ENCODE measurements at places on chromosomes 4 and X. TPM values are rescaled to one million over a fixed set of nuclear protein-coding genes. Genes with fewer than 3 reads are reported as not detected.

DNA sequence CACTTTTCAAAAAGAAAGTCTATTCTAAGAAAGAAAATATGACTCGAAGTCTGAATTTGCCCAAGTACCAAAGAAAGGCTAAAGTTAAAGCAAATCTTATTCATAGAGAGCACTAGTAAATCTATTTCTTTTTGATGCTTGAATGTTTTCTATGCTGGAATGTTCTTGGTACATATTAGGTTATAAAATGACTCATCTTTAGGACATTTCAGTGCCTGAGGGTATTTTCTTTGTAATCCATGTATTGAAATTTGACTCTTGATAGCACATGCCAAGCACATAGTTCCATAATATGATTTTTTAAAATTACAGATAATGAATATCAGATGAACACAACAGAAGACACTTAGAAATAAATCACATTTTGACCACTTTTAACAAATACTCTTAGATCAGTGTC lies 232.8 kb downstream of the TRIML1 start:
- DNase-seq: peak; percentile 35

GRCh38 chr4:78781924-78782323 lies 5.8 kb downstream of the BMP2K start:
- no peak for DNase-seq

GRCh38 chr4:33078145-33078544 lies 2358.0 kb downstream of the PCDH7 start:
- DNase-seq: no peak

DNA sequence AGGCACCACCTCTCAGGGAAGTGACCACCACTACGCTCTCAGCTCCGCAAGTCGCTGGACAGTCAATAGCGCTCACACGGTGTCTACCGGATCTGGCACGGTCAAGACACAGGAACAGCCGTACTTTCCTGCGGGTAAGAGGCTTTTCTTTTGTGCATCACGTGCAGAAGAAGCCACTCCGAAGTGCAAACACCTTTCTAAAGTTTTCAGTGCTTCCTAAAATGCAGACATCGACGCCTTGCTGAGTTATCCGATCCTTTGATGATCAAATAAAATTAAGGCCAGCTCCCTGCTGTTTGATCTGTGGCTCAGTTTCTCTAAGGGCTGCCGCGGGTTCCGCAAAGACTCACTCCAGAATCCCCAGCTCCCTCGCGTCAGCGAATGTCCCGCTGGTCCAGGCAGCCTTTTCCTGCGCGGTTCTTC lies 71.8 kb downstream of the FBXO8 start:
- no peak for DNase-seq

DNA sequence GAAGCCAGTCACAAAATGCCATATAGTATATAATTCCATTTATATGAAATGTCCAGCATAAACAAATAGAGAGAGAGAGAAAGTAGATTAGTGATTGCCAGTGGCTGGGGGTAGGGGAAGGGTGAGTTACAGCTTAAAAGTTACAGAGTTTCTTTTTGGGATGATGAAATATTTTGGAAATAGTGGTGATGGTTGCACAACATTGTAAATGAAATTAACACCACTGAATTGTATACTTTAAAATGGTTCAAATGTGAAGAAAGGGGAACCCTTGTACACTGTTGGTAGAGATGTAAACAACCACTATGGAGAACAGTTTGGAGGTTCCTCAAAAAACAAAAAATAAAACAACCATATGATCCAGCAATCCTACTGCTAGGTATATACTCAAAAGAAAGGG lies 131.2 kb upstream of the GPC4 start:
- no peak for DNase-seq

- no peak for DNase-seq
Observed at GRCh38 chrX:152886716-152887115, 11.2 kb upstream of the ZNF185 start.

GRCh38 chr4:140153419-140153717 lies 616 bp downstream of the MAML3 start:
- DNase-seq: no peak

DNA sequence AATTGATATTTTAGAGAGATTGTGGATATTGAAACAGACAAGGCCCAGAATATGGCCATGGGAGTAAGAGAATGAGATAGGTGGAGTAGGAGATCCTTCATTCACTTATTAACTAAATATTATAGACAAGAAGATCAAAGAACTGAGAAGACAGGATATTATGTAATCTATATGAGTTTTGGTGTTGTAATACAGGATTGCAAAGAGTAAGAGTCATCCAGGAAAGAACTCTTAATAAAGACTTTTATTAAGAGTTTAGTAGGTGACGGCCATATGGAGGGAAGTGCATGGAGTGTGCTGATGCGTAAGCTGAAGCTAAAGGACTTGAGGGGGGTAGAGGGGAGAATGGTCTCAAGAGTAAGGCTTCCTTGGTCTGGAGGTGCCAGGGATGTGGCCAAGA lies 153.7 kb downstream of the VEGFC start:
- DNase-seq: no peak

GRCh38 chrX:23344238-23344903 lies 9.7 kb downstream of the PTCHD1 start:
- DNase-seq: no peak

GRCh38 chrX:49915361-49916222 lies 6.8 kb upstream of the CLCN5 start:
- peak; percentile 57 for DNase-seq

- DNase-seq: no peak
Observed at GRCh38 chrX:25069209-25069608, 53.4 kb upstream of the ARX start.

GRCh38 chr4:150679765-150680343 lies 97.9 kb downstream of the MAB21L2 start:
- no peak for DNase-seq

DNA sequence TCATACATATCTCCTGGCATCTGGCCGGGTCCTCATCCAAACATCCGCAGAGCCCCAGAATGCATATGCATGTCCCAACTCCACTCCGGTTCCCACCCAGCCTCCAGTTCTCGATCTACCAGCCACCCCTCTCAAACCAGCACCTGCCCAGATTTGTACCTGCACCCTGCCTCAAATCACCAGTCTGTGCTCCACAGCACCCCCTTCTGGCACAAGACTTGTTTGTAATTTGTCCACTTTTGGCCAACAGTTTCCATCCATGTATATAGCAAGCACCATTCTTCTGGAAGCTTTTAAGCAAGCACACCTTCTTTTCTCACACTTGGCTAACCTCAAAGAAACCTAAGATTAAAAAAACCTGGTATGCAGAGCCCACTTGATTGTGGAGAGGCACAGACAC lies 644.1 kb downstream of the MID1IP1 start:
- DNase-seq: no peak

- no peak for DNase-seq
Observed at GRCh38 chr4:8732092-8732491, 139.5 kb downstream of the CPZ start.

SLC10A4 gene
- polyA plus RNA-seq: 0.85 TPM

PCGF3 gene
- 61.1 TPM for polyA plus RNA-seq

CITED1 gene
- polyA plus RNA-seq: 11.4 TPM

SEL1L3 gene
- polyA plus RNA-seq: 17.7 TPM

AWAT2 gene
- not detected for polyA plus RNA-seq

GAGE12E gene
- not detected for polyA plus RNA-seq
